ENCODE measurements at places on chromosomes 5 and 9.

- no peak for DNase-seq
These were observed 137.0 kb upstream of the ACOT12 start for GRCh38 chr5:81530919-81531318.

DNA sequence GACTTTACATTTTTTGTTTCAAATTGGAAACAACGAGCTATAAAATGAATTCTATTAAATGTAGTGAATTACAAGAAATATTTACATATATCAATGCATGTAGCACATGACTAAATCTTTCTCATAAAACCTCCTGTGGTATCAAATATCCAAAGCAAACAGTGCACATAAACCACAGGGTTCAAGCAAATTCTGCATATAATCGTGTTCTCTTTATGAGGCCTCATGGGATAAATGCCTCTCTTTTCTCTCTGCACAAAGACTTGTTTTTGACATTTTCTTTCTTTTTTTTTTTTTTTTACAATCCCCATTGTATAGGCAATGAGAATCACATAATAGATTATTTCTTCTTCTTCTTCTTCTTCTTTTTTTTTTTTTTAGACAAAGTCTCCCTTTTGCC, 1117.2 kb upstream of the DMAC1 start:
- no peak for DNase-seq

DNA sequence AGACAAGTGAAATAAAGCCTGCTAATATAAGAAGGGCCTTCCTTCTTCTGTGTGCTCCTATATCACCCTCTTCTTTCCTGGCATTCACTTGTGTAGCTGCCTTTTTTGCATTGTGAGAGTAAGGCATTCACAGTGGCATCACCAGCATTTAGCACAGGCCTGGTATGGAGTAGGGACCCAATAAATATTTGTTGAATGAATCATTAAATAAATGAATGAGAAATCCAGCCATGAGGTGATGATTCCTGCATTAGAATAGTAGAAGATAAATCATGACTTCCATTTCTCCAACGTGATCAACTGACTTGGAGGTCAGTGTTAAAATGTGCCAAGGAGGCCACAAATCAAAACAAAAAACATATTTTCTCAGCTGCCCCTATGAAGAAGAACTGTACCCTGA, 3.9 kb downstream of the PLPPR1 start:
- DNase-seq: no peak

DNA sequence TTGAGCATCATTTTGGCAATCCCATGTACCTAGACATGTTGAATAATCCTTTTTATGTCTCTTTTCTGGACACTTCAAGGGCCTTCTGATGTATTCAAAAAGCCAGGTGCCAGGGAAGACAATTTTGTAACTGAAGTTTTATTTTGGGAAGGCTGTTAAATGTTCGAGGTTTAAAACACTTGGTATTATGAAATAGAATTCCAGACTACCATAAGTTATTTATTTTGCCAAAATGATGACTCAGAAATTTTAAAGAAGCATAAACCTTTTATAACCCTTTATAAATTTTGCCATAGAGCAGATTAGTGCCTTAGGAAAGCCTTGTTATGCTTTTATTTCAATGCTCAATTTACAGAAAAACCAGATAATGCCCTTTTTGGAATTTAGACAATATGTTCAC, 30.3 kb upstream of the UHRF2 start:
- no peak for DNase-seq

DNA sequence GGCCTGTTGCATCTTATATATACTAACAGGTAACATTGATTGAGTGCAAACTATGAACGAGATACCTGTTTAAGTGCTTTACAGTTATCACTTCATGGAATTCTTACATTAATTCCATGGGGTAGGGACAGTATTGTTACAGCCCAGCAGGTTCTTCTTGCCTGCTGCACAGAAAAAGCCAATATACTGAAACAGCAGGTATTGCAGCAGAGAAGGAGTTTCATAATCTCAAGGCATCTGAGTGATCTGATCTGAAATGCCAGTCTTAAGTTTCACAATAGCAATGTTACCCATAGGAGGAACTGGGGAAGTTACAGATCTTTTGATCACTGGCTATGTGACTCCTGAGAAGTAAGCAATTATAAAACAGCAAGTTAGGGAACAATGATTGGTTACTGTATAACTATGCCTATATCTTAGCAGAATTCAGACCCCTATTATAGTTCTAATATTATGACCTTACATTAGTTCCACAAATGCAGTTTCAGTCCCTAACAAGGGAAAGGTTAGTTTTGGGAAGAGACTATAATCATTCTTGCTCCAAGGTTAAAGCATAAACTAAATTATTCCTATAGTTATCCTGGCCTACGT, 126.5 kb upstream of the BNC2 start:
- no peak for DNase-seq

DNA sequence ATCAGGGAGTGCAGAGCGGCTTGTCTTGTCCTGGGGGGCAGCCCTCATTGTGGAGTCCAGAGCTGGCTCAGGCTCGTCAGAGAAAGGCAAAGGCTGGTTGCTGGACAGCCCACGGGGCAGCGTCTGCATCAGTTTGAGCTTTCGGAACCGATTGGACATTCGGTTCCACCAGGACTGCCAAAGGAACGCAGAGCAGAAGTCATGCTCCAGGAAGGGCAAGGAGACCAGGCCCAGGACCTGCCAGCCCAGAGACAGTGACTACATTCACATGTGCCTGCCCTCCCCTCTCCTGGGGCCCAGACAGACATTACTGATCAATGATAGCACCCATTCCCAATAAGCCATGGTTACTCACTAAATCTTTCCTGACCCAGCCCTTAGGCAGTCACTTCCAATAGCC, 18.1 kb downstream of the ANKS6 start:
- DNase-seq: no peak

DNA sequence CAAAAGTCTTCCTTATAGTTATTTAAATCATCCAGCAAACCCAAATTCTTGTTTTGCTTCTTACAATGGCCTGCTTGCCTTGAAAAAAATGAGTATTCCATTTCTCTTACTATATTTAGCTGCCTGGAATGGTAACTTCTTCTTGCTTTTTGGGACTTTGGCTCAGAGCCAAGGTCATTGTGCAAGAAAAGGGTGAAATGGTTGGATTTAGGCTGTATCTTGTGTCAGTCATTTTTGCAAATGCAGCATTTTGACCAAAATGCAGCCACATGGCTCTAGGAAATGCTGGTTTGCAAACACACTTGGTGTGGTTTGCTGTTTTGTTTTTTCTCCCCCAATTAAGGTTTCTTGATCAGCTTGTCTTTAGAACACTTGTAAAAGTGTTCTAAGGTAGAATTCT, 133.3 kb upstream of the ELL2 start:
- no peak for DNase-seq

- DNase-seq: peak; percentile 39
These were observed 6.5 kb upstream of the RICTOR start for GRCh38 chr5:39080597-39081204.

GRCh38 chr9:115106642-115107041, 11.3 kb downstream of the TNC start:
- DNase-seq: no peak

GRCh38 chr5:75052192-75053053, at the start of gene GCNT4:
Gene GCNT4 (minus strand): TSS chr5:75052558. CDS start chr5:75030037, 22,521 bp downstream.
- DNase-seq: no peak

DNA sequence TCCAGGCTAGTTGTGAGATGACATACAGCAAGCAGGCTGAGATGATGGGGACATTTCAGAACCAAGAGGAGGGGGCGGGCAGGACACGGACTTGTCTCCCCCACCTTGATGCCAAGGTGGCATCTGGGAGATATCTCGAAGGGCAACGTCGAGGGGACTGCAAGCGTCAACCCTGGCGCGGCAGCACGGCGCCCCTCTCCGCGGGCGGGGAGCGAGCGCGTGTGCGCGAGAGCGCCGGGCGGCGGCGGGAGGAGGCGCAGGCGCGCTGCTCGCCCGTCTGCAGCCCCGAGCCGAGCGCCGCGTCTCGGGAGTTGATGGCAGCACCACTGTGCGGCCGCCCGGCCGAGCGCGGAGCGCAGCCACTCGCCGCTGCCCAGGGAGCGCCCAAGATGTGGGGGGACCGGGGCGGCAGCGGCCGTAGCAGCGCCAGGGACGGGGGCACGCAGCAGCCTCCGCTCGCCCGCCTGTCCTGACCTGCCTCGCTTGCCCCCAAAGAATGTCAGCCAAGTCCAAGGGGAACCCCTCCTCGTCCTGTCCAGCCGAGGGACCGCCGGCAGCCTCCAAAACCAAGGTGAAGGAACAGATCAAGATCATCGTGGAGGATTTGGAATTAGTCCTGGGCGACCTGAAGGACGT, at the start of gene PRR16:
Gene PRR16 (plus strand): TSS at position 310 of the 636 bp plus-strand sequence.
- no peak for DNase-seq

- DNase-seq: no peak
These were observed 28.2 kb downstream of the MRPL36 start for GRCh38 chr5:1771149-1772065.

DNA sequence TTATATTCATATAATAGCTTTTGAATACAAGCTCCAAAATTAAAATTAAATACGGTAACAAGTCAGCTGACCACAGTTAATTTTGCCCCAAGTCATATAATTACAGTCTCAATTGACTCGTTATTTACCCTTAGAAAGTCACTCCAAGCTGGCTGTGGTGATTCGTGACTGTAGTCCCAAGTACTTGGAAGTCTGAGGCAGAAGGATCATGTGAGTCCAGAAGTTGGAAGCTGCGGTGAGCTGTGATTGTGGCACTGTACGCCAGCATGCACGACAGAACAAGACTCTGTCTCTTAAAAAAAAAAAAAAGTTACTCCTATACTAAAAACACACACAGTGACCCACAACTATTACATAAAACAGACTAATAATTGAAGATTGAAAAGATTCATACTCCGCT, 31.6 kb upstream of the DTWD2 start:
- DNase-seq: no peak

GRCh38 chr9:74742792-74743730, 144.7 kb downstream of the TRPM6 start:
- no peak for DNase-seq

DNA sequence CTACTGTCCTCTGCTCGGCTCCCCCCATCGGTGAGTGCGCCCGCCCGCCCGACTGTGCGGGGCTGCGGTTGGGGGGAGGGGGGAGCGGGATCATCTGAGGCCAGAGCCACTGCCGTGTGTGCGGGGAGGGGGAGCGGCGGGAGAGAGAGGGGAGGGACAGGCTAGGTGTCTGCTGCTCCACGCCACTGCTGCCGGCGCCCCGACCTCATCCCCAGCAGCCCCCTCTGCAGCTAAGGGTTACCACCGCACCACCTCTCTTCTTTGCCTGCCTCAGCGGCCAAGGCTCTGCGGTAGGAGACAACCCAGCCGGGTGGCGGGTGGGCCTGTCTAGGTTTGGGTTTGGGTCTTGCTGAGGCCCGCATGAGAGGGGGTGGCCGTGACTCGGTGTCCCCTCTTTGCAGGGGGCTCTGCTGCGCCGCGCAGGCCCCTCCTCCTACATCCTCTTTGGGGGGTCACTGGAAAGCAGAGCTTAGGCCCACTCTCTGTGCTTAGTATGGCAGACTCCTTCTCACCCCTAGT, 670 bp upstream of the PURA start:
- no peak for DNase-seq

GRCh38 chr9:104482921-104483570, 21.0 kb upstream of the OR13F1 start:
- DNase-seq: no peak

DNA sequence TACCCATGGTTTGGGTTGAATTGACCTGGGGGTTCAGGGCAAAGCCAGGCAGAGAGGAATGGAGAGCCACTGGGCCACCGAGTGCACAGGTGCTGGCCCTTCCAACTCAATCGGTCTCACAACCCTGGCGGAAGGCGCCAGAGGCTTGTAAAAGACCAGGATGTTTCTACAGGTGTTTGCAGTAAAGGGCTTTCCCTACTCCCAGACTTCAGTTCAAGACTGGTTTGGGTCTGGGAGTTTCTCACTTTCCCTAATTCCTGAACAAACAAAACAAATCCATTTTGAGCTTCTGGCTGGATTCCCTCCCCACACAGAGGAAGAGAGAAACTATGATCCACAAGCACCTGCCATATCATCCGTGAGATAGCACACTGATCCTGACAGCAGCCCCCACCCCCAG, 125.2 kb upstream of the KLF4 start:
- no peak for DNase-seq

GRCh38 chr9:101536351-101536750, 2.7 kb downstream of the RNF20 start:
- DNase-seq: no peak

GRCh38 chr9:113125386-113126035, 25.3 kb upstream of the SLC31A2 start:
- no peak for DNase-seq

GRCh38 chr5:6365977-6366590, 12.3 kb downstream of the MED10 start:
- no peak for DNase-seq

DNA sequence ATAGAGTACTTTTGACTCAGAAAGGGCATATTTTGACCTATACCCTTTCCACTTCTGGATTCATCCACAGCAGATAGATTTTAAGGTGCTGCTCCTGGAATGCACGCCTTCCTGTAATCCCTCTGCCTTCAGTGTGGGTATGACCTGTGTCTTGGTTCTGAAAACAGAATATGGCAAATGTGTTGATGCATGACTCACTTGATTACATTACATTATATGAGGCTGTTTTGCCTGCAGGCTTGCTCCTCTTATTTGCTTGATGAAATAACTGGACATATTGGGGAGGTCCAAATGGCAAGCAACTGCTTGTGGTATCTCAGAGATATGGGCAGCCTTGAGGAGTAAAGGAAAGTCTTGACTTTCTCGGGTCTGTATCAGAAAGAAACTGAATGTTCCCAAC, 468.6 kb downstream of the CDH18 start:
- no peak for DNase-seq

- no peak for DNase-seq
These were observed 2.3 kb upstream of the IRX2 start for GRCh38 chr5:2753452-2754420.

- peak; percentile 93 for DNase-seq
These were observed 61.8 kb downstream of the COX7C start for GRCh38 chr5:86679529-86679928.

DNA sequence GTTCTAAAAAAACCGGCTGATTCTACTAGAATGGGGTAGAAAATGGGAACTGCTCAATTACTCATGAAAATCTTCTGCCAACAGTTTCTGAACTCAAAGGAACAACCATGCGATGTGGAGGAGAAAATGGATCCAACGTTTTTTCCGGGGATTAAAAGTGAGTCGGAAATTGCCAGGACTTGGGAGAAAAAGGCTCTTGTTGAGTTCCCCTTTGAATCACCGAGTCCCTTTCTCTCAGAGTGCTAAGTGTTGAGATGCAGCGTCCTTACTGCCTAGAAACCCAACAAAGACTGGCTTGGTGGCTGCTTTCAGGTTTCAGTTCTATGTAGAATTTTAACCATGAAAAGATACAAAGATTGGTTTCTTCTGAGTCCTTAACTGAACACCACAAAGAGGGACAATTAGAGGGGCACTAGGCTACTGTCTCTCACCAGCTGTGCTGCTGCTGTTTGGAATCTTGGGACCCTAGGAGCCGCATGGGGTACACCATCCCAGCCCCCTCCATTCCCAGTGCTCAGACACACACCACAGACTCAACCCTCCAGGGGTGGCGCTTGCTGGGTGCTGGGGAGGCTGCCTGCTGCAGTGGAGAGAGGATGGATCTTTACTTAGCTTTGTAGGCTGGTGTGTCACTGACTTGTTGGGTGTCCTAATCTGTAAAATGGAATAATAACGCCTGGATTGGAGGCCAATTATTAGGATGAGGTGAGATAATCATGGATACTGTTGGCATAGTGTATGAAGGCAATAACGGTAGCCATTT, 21.5 kb upstream of the NEUROG1 start:
- no peak for DNase-seq

Measured in retinal pigment epithelial cell (primary cell).